ENCODE measurements at places on chromosomes 4 and X.

GRCh38 chr4:15066140-15066539 lies 63.9 kb downstream of the CPEB2 start:
- DNase-seq, result no peak

GRCh38 chrX:7515681-7516413 lies 327.1 kb upstream of the VCX start:
- DNase-seq, result no peak

GRCh38 chrX:115896362-115896761 lies 274.2 kb upstream of the AGTR2 start:
- DNase-seq, result no peak

DNA sequence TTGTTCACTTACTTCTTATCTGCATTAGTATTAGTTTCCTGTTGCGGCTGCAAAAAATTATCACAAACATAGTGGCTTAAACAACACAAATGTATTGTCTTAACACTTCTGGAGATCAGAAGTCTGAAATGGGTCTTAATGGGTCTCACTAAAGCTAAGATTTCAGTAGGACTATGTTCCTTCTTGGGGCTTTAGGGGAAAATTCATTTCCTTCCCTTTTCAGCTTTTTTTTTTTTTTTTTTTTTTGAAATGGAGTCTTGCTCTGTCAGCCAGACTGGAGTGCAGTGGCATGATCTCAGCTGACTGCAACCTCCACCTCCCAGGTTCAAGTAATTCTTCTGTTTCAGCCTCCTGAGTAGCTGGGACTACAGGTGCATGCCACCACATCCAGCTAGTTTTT lies 78.1 kb upstream of the KLF3 start:
- DNase-seq, result no peak

- DNase-seq, result no peak
Observed at GRCh38 chrX:131821945-131822622, 201.0 kb upstream of the STK26 start.

All from SW480 (cell line).